ENCODE measurements at places on chromosomes 6 and 20.

DNA sequence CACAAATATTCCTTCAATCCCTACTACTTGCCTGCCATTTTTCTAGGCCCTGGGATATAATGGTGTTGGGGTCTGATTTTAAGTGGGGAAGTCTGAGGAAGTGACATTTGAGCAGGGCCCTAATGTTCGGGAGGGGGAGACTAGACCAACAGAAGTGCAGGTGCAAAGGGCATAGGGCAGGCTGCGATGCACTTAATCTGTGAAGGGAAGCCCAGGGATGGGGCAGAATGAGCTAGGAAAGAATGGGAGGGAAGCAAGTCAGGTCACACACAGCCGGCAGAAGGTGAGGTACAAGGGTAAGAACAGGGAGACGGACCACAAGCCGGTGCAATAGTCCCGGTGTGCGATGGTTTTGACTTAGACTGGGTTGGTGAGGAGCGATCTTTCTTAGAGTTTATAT lies 146.8 kb downstream of the UNC5CL start:
- no peak for DNase-seq

- DNase-seq: no peak
These were observed 178.2 kb downstream of the FOXC1 start for GRCh38 chr6:1787894-1788293.

DNA sequence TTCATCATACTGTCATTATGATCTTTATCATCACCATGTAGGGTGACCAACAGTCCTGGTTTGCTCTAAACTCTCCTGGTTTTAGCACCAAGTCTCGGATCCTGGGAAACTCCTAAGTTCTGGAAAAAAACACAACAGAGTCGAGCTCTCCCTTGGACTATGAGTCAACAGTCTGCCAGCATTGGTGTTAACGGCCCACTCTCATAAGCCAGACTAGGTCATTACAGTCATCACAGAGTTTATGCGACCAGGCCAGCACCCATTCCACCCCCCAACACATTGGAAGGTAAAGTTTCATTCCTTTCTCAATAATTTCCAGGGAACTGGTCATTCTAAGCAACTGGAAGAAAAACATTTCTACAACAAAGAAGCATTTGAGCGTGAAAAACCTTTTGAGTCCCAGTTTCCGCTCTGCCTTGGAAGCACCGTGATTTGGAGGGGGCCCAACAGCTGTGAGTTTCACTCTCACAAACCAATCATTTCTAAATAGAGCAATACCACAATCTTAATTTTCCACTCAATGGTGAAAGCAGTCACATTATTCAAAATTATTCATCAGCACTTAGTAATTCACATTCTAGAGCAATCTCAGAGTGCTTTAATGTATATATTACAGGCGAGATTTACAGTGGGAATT lies 445.0 kb downstream of the CDH26 start:
- no peak for DNase-seq

DNA sequence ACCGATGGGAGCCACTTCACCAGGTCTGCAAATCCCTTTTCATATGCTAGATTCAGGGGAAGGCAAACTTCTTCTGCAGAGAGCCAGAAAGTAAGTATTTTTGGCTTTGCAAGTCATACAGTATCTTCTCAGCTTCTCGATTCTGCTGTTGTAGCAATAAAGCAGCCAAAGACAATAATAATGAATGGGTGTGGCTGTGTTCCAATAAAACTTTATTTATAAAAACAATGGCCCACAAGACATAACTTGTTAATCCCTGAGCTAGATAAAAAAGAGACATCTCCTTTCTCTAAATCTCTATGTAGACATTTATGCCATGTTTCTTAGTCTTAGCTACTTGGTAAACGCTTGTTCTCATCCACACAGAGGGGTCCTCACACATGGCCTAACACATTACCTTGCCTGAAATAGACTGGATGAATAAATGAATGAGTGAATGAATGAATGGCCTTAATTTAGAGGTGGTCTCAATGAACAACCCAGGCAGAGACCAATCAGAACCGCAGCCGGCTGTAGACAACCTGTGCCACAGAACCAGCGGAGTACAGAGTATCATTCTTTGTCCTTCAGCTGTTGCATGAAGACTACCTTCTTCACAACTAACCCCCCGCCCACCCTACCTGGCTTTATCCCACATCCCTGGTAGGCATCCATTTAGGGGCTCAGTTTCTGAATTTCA lies 13.5 kb upstream of the PREX1 start:
- DNase-seq: no peak

DNA sequence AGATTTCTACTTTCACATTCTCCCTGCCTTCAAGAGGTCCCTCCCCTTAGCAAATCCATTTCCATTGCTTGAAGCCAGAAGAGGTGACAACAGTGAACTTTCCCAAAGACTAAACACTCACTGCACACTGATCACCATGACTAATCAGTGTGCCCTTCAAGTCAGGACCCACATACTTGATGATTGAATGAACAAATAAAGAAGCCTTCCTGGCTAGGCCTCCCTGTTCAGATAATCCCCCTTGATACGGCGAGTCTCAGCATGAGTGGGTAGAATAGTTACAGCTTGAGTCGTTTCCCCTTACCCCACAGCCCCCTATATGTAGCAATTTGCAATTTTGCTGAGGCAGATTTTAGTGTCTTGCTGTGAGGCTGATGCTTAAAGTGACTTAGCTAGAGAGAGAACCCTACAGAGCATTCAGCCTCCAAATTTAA lies 102.2 kb downstream of the UNC5CL start:
- DNase-seq: no peak

- DNase-seq: no peak
These were observed 167.7 kb upstream of the PDE10A start for GRCh38 chr6:165830761-165831160.

- no peak for DNase-seq
These were observed 309.9 kb upstream of the OPRM1 start for GRCh38 chr6:153729189-153729588.

GRCh38 chr6:151307501-151307900 lies 67.7 kb downstream of the AKAP12 start:
- no peak for DNase-seq

GRCh38 chr6:105468850-105469249 lies 66.0 kb upstream of the PREP start:
- no peak for DNase-seq

GRCh38 chr6:125519367-125519766 lies 217.6 kb upstream of the HDDC2 start:
- DNase-seq: no peak

GRCh38 chr20:63246490-63247288 lies 7.6 kb downstream of the NKAIN4 start:
- DNase-seq: no peak

GRCh38 chr20:34558320-34559218 lies at the start of gene MAP1LC3A:
MAP1LC3A (plus strand) TSS chr20:34558718; CDS start chr20:34558869, 151 bp downstream.
- DNase-seq: peak; percentile 95

DNA sequence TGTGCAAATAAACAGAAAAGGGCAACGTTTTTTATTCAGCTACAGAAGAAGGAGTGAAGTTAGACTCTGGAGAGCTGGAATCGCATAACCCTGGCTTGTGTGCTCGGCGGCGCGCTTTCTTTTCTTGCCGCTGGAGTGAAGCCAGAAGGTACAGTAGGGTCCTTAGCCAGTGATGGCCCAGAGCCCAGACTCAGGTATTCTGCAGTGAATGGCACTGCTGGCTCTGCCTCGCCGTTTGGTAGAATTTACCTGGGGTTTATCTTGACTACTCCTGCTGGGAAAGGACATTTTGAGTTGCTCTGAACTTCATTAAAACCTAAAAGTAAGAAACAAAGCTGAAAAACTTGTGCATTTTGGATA lies 56.9 kb upstream of the TIAM2 start:
- DNase-seq: no peak

DNA sequence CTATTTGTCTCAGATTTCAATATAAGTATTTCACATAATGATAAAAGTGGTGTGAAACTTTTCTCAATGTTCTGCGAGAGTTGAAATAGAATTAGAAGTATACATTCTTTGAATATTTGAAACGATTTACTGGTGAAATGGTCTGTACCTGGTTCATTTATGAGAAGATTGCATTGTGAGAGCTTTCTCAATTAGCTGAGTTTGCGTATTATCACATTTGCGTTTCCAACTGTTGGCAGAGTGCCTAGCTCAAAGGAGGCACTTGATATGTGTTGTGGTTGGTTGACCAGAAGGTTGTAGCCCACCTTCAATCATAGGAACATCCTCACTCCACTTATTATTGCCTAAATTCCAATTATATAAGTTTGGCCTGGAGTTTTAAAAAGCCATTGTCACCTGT lies 58.8 kb upstream of the EXOC2 start:
- DNase-seq: no peak

DNA sequence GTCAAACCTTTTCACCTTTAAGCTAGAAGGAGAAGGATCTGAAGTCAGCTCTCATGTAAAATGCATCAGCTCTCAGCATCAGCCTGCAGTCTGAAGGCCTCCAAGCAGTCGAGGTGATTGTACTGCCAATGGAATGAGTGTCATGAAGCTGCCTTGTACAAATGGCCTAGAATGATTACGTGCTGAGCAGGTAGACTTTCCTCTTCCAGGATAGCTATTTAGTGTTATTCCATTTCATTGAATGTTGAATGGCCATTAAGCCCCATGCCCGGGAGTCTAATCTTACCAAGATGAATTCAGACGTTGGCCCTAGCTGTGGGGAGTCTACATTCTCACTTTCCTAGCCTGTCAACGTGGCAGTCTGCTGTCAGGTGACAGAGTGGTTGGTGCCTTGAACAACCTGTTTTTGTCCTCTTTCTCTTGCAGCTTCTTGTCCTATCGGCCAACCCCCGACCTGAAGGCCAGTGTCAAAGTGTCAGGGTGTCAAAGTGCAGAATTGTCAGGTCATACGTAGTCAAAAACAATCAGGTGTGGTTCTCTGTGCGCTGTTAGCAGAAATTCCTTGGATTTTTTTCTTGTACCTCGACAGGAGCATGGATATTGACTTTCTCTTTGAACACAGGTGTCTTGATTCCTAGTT lies 95.2 kb upstream of the TIAM2 start:
- DNase-seq: no peak

DNA sequence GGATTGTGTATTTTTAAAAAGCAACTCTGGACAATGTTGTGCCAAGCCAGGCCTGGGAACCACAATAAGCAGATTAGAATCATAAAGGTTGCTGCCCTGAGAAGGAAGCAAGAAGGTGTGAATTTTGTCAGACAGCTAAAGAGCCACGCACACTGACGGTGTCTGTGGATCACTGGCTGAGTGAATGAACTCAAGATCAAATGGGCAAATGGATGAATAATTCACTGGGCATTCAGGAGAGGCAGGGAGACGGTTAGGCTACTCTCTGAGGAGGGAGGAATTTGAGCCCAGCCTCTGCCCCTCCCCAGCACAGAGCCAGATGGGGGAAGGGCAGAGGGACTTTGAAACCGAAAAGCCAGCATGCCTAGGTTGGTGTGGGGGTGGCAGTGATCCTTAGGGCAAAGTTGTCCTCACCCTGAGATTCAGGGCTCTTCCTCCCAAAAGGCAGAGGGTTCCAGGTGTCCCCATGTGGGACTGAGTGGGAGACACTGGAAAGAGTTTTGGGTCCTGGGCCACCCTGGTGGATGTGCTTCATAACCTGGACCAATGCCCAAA lies 19.5 kb upstream of the SLC22A7 start:
- DNase-seq: no peak

DNA sequence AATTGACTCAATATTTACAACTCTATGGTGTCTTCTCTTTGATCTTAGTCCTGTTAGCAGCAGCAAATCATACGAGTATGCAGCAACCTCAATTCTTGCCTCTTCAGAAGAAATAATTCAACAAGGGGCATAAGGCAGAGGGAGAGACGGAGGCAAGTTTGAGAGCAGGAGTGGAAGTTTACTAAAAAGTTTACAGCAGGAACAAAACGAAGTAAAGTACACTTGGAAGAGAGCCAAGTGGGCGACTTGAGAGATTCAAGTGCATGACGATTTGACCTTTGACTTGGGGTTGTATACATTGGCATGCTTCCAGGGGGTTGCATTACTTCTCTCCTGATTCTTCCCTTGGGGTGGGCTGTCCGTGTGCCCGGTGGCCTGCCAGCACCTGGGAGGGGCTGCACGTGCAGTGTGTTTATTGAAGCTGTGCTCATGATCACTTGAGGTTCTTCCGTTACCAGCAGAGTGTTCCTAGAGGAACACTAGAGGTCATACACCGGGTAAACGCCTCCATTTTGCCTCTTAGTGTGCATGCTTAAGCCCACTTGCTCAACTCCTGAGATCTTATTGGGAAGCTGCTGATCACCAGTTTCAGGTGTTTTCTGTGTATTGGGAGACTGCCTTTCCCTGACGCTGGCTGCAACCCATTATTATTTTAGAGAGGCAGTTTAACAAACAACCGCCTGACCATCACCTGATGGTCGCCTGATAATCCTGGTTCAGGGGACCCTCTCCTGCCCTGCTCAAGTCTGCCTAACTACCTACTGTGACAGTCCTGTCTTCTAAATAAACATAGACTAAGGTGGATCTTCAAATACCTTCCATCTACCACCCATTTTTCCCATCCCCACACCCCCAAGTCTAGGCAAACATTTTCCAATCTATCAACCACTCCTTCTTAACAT lies 172.4 kb upstream of the MYLIP start:
- DNase-seq: no peak

GRCh38 chr6:64221776-64222175 lies 586.2 kb downstream of the PHF3 start:
- no peak for DNase-seq

- DNase-seq: no peak
These were observed 24.5 kb upstream of the MYCT1 start for GRCh38 chr6:152673236-152673635.

DNA sequence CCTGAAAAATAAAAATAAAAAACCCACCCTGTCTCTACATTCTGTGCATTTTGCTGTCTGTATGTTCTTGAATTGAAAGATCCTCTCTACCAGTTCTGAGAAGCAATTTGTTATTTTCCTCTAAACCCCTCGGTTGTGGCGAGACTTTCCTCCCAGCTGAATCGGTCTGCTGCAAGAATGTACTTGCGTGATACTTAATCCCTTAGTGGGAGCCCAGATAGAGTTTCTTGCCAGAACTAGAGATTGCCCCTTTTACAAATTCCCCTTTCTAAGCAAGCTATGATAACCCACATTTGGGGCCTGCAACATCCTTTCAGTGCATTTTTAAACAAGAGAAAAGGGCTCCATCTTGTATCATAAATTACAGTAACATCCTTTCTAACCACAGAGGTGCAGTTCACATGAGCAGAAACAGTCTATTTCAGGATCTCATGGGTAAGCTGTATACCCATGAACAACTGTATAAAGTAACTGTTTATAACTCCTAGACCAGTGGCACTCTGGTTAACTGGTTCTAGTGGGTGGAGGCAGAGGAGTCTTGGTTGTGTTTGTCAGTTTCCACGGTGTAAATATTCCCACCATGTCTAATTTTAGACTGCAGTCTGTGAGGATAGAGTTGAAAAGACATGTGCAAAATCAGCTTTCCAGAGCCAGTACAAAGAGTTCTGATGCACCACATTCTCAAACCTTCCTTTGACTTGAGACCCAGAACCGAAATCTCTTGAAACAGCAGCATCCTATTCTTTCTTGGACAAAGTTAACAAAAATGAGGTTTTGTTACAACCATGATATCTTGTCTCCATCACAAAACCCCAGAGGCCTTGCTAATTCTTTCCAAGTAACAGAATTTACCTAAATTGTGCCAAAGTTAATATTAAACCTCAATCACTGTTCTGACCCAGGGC lies 113.1 kb upstream of the ZNF217 start:
- DNase-seq: peak; percentile 36

GRCh38 chr6:13870214-13870830 lies 54.4 kb upstream of the RNF182 start:
- DNase-seq: no peak

Measured in activated T-cell treated with anti-CD3 and anti-CD28 coated beads, Interleukin-2, amount 50 U/mL, for 72 hours (primary cell).